EH (cell line): ENCODE measurements at places on chromosomes 13 and 19.

- DNase-seq = no peak
Observed at GRCh38 chr13:47835470-47836228, 165.4 kb downstream of the SUCLA2 start.

DNA sequence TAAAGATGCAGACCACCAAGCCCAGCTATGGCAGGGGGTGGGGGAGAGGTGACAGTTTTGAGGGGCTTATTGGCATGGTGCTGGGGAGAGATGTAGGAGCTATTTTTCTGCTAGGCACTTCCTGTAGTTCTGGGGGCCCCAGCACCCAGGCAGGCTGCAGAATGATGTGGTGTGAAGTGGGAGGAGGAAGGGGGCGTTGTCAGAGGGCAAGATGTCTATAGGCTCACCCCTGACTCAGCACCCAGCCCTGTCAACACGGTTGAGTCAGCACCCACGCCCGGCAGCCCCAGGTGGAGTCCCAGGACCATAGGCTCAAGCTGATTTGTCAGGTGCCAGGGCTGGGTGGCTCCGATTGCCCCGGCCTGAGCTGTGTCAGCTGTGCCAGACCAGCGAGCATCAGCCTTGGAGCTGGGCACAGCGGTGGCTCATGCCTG is 5.8 kb downstream of the KLF2 start:
- DNase-seq = peak; percentile 86

DNA sequence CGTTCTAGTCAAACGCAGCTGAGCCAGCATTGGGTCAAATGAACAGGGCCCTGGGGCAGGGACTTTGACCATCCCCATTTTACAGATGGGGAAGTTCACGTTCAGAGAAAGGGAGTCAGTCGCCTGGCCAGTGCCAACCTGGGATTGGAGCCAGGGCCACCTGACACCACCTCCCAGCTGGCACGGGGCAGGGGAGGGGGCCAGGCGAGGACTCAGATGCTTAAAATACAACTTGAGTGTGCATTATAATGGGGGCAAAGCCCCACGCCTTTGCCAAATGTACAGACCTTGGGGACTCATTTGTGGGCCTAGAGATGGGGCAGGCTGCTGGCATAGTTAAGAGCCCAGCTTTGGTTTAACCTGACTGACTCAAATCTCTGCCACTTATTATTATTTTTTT is 14.6 kb downstream of the PRR12 start:
- no peak for DNase-seq

DNA sequence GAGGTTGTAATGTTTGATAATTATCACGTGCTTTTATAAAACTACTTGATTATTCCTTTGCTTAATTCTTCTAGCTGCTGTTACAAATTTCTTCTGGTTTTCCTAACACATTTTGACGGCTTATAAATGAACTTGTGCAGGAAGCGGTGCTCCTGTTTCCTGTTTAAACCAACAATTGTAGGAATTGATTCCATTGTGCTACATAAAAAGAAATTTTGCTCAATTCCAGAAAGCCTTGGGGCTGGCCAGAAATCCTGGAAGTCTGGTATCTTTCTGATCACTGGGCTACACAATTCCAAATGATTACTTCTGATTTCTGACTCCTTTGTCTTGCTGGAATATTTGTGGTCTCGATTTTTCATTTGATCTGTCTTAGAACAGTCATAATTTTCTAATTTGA is 14.9 kb downstream of the RFC3 start:
- no peak for DNase-seq

- DNase-seq = peak; percentile 69
Observed at GRCh38 chr13:36979361-36980050, 19.6 kb downstream of the ALG5 start.
